AG04450 (cell line): ENCODE measurements at places on chromosomes 12 and 14. TPM values are rescaled to one million over a fixed set of nuclear protein-coding genes. Genes with fewer than 3 reads are reported as not detected.

Gene KRT71
- not detected in 2 replicates for polyA plus RNA-seq

Gene NPFF
- not detected in 2 replicates for polyA plus RNA-seq

DNA sequence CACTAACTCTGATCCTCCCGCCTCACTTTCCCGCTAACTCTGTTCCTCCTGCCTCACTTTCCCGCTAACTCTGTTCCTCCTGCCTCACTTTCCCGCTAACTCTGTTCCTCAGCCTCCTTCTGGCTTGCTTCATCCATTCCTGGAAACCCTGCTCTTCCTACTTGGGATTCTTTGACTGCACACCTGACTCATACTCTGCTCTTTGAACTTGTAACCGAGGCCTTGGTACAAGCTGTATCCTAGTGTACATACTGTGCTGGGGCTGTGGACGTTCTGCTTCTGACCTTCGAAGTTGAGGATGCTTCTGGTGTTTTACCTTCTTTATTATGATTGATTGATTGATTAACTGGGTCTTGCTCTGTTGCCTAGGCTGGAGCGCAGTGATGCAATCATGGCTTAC, 63.2 kb upstream of the RD3L start:
- no peak for DNase-seq

DNA sequence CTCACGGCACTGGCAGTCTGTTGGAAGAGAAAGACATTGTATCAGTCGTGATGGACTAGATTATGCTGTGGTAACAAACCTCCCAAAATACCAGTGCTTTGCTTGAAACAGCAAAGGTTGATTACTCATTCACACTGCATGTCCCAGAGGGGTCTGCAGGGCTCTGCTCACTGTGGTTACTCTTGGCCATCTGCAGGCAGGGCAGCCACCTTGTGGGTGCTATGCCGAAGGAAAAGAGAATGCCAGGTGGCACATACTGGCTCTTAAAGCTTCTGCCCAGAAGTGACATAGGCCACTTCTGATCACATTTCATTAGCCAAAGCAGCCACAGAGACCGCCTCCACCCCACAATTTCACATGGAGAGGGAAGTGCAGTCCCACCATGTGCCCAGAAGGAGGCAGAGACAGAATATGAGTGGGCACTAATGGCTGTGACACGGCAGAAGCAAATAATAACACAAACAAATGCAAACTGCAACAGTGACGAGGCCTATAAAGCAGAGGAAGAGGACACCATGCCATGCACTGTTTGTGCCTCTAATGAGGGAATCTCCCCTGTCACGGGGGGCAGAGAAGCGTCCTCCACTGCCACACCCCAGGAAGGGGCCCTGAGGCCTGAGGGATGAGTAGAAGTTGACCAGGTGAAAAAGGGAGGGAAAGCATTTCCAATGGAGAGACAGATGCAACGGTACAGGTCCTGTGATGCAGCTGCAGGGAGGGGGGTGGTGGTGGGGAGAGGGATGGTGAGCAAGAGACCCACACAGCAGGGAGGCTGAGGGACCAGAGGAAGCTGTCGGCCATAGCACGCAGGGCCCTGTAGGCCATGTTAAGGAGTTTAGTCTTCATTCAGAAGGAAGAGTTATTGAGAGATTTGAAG, 51.7 kb upstream of the KICS2 start:
- no peak for DNase-seq

DNA sequence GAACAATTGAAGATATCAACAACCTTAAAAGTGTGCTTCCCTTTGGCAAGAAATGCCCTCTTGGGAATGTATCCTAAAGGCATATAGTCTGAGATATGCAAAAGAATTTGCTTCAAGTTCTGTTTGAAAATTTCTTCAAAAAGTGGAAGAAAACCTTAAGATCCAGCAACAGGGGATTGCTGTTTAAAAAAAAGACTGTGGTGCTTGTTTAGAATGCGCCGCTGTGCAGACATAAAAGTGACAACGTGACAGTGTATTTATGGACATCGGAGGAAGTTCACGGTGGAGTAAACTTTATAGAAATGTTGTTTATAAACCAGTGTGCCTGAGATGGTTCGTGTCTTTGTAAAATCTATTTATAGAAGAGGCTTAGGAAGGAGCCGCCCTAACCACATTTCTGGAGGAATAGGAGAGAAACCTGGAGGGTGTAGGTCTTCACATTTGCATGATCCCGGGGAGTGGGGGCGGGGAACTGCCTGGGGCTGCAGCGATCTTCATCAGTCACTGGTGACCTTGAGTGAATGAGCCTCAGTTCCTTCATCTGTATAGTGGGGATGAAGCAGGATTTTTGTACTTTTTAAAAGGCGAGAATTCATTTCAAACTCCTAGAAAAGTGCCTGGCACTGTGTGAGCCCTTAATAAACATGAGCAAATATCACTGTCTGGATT, 27.5 kb downstream of the ADGRD1 start:
- no peak for DNase-seq

- no peak for DNase-seq
Measured at GRCh38 chr12:24919346-24920001, 29.4 kb downstream of the BCAT1 start.

Gene TAS2R8
- 0.06 TPM in 1 of 2 replicates, not detected in the other for polyA plus RNA-seq

- no peak for DNase-seq
Measured at GRCh38 chr14:94555991-94556390, 5.3 kb upstream of the SERPINA4 start.

Gene INSM2
- not detected in 2 replicates for polyA plus RNA-seq

Gene ABCD4
- polyA plus RNA-seq = 13.3 and 14.7 TPM in 2 replicates

- no peak for DNase-seq
Measured at GRCh38 chr12:72098622-72099021, 160.0 kb downstream of the TPH2 start.

GRCh38 chr12:12553208-12553785, 9.4 kb downstream of the DUSP16 start:
- no peak for DNase-seq
